Cortex of kidney (tissue), 1 donor: ENCODE measurements at places on chromosomes 7 and 10.

DNA sequence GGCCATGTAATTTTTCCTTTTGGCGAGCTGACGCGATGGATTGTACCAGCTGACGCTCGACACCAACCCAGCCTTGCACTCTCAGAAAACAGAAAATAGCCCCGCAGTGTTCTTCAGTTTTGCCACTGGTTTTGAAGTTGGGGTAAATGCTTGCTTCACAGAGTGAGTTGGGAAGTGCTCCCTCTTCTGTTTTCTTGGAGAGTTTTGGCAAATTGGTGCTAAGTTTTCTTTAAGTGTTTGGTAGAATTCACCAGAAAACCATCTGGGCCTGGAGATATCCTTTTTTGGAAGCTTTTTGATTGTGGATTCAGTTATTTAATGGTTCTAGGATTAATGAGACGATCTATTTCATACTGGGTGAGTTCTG, 252.8 kb downstream of the ELFN1 start:
- DNase-seq = no peak

DNA sequence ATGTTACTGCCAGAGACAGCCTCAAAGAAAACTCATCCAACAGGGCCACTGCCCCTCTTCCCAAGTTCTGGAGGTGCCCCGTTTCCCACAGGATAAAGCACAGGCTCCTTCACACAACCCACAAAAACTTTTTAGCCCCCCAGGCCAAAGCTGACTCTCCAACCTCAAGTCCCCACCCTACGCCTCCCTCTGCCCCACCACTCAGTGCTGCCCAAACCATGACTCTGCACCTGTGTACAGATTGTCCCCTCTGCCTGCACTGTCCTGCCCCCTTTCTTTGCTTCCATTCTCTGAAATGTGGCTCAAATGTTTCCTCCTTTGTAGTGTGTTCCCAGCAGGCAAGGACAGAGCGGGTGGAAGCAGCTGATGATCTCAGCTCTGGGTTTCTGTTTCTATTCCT, 284.0 kb downstream of the GRID1 start:
- DNase-seq = no peak

DNA sequence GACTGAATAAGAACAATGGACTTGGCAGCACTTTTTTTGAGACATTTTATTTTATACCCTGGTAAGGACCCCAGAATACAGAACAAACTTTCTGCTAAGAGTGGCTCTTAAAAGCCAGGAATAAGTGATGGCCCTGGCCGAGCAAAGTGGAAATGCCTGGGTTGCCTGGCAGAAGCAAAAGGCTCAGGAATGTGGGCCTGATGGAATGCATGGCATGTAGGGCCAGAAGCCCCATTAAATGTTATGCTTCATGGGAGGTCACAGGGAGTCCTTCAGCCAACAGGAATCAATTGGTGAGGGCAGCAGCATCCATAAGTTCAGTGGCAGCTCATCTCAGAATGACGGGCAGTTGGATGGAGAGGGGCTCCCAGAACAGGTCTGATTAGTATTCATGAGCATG, 301.5 kb upstream of the CACNA2D1 start:
- DNase-seq = no peak

- DNase-seq = no peak
Measured at GRCh38 chr7:104150470-104150869, 57.3 kb downstream of the ORC5 start.

GRCh38 chr7:85573346-85573745, 386.5 kb upstream of the SEMA3D start:
- DNase-seq = no peak

DNA sequence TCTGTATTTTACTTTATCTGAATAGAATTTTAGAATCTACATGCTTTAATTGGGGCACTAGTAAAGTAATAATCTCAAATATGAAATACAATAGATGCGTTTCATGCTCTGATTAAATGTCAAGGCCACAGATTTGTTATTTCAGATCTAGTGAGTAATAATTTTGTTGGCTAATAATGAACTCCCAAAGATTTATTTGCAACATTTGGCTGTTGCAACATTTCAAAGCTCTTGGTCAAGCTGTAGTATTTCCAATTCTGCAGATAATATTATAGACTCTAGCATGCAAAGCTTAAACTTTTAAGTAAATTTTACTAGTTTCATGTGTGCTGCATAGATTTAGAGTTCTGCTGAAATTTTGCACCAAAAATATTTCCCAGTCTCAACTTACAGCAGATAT, 16.7 kb downstream of the LRRN3 start:
- DNase-seq = no peak

DNA sequence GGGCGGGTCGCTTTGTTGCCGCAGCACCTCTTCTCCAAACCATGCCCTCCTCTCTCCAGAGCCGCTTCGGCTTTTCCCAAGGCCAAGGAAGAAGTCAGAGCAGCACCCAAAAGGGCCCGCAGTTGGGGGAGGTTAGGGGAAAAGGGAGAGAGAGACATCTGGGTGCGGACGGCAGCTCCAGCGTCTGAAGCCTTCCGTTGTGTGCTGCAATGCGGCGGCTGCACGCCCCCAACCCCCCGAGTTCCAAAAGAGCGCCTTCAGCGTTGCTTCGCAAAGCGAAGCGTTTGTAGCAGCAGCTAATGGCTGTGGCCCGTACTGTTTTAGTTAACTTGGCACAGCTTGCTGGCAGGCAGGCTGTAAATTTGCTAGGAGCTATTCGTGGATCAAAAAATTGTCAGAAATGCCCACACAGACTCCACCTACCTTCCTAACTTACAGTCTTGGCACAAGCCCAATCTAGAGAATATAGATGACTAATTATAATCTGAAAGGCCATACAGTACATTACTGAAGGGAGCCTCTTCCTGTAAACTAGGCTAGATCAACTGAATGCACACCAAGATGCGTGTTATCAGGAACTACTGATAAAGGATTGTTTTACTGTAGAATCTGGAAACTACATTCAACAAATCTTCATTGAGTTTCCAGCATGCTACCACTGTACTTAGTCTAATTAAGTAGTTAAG, 1.1 kb upstream of the KBTBD2 start:
- DNase-seq = no peak

DNA sequence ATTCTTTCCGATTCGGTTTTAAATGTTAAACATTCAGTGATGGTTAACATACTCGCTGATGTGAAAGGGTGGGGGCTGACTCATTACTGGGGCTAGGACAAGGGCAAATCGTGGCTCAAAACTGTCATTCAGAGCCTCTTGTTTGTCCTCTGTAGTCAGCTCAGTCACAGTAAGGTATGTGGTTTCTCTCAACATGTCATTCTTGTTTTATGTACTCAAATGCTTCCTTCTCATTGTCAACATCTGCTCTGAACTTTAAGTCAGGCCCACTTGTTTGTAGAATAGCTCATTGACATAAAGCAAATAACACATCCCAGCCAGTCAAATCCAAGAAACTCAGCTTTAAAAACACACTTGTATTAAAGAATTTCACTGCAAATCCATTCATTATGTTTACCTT, 7.3 kb downstream of the SLC16A9 start:
- DNase-seq = no peak

DNA sequence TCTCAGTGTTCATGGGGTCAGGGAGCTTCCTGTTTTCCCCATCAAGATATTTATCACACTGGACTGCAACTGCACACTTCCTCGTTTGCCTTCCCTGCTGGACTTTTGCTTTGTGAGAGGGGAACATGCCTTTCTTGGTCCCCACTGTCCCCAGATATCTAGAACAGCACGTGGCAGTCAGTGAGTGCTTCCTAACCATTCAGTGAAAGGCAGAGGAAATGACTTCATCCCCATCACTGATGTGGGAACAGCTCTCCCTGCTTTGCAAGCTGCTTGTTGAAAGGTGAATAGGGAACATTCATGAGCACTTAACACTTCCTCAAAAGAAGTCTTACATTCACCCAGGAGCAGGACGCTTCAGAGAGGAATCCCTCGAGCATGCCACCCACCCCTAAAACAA, 135.4 kb downstream of the MYOF start:
- no peak for DNase-seq

- no peak for DNase-seq
Measured at GRCh38 chr7:27992755-27993493, 187.7 kb downstream of the JAZF1 start.

DNA sequence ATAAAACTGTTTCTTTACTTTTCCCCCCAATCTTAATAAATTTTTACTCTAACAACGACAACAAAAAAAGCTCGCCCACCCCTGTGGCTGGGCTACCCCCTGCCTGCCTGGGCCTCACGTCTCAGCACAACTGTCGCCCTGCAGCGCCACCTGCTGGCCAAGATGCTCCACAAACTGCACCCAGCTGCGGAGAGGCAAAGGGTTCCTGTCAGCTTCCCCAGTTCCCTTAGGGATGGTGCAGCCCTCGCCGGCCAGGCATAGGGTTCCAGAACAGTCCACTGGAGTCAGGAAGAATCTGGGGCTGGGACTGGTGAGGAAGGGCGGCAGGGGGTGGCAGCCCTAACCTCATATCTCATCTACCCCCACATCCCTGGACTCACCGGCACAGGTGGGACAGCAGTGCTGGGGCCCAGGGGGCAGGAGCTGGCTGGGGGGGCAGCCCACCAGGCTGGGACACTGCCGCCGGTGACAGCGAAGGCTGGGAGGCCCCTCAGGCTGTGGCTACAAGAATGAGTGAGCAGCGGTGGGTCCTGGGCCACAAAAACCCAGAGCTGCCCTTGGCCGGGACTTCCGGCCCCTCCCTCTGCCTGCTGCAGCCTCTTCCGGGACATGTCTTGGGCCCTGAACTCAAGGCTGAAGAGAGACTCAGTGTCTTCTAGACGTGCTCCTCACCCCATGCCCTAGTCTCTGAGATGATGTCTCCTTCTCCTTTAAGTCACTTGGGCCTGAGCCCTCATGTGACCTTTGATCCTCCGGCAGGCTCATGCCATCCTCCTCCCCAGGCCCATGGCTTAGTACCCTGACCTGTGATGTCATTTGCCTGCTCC, 21.2 kb downstream of the ATP6V1F start:
- no peak for DNase-seq

DNA sequence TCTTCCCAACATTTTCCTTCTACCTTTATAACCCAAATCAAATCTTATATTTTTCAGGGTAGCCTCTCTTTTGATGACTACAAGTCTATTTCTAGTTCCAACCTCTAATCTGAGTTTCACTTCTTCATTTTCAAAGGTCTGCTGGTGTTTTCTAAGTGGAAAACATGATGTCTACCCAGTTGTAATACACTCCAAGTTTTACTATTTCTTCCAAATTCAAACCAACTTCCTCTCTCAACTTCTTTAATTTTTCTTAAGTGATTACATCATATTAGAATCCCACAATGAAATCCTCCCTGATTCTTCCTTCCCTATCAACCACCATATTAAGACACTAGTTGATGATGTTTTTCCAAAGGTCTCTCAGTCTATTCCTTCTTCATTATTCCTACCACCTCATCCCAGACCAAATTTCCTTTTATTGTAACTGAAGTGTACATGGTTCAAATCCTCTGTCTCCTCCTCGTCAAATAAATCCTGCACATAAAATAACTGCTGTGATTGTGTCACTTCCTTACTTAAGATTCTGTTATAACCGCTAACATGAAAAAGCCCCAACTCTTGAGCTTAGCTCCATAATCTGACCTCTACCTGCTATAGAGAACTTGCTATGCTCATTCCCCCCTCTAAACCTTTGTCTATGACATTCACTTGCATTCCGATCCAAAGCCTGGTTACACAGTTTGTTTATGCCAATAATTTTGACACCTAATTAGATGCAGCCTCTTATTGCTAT, 12.7 kb downstream of the TAS2R38 start:
- DNase-seq = no peak

DNA sequence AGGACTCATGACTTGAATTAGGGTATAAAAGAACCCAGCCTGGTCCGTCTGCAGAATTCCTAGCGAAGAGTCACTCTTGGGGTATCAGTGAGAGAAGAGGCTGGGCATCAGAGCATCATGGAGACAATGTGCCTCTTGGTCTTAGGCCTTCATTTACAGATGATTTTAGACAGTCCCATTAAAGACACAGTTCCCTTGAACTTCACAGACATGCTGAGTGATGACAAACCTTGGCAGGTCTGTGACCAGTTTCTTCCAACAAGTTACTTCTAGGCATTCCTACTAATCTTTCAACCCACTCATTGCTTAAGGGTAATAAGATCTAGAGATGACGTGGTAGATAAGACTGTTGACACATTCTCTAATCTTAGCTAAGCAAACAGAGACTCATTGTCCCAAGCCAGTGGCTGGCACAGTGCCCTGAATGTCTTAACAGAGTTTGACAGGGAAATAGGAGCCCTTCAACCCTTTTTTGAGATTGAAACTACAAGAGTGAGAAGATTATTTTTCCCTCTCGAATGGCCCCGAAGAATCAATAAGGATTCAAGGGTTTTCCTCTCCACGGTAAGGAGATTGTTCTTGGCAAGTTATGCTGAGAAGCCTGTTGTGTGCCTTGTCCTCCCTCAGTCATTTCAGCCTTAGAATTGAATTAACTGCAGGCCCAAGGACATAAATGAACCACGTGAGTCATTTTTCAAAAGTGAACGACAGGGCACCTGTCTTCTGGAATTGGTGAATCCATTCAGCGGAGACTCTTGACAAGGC, 281.1 kb downstream of the CCDC3 start:
- no peak for DNase-seq

DNA sequence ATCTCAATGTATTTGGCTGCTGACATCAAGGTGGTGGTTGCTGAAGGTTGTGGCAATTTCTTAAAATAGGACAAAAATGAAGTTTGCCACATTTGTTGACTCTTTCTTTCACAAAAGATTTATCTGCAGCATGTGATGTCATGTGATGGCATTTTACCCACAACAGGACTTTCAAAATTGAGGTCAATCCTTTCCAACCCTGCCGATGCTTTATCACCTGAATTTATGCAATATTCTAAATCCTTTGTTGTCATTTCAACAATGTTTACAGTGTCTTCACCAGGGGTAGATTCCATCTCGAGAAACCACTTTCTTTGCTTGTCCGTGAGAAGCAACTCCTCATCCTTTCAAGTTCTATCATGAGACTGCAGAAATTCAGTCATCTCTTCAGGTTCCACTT, 40.6 kb upstream of the SLC16A12 start:
- DNase-seq = no peak
